ENCODE measurements at places on chromosomes 13 and 19.

GRCh38 chr19:51094696-51095279 is 12.1 kb upstream of the KLK14 start:
- DNase-seq = peak; percentile 57

GRCh38 chr13:110129076-110129475 is 177.9 kb downstream of the COL4A1 start:
- no peak for DNase-seq

DNA sequence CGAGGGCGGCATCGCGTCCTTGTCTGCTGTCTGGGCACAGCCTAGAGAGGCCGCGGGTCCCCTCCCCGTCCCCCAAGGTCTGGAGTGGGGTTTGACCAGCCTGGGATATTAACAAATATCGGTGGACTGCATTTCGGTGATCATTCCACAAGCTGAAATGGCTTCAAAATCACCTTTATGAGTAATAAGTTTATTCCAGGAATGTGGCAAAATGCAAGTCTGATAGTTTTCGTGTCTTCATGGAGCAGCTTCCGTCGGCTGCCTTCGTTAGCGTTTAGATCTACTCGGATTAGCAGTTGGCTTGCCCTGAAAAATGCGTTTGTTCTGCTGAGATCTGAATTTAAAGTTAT is 1.1 kb upstream of the GJA3 start:
- no peak for DNase-seq

- DNase-seq = no peak
These were observed 56.0 kb downstream of the ZAR1L start for GRCh38 chr13:32259116-32259515.

GRCh38 chr13:60645676-60646075 is 248.7 kb downstream of the TDRD3 start:
- no peak for DNase-seq

GRCh38 chr19:15248648-15249527 is 16.6 kb upstream of the EPHX3 start:
- peak; percentile 90 for DNase-seq

- no peak for DNase-seq
These were observed 16.5 kb upstream of the NANOS2 start for GRCh38 chr19:45931055-45931454.

DNA sequence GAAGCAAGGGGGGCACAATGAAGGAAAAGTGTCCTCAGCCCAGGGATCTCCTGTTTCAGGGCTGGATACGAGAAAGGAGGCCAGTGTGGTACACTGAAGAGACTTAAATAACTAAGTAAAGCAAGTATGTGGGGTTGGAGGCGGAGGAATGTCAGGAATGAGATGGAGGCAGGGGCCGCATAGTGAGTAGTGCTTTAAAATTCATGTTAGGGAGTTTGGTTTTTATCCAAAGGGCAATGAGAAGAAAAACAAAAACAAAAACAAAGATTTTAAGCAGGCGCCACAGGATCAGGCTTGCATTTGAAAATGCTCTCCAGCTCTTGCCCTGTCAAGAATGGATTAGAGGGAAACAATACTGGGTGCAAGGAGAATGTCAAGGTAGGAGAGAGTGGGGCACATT is 273.4 kb downstream of the DCLK1 start:
- no peak for DNase-seq

DNA sequence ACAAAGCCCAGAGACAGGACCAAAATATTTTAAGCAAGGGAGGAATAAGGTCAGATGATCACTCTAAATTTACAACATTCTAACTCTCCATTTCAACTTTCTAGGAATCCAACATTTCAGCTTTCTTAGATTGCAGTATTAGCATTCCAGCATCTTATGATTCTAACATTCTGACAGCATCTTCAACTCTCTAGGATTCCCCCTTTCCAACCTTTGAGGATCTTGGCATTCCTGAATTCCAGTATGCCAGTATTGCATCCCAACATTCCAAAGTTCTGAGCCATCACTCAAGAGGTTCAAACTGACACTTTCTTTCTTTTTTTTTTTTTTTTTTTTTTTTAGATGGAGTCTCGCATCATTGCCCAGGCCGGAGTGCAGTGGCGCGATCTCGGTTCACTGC is 13.8 kb downstream of the TGFB1 start:
- peak; percentile 77 for DNase-seq

GRCh38 chr19:56321254-56321988 is 6.8 kb upstream of the ZSCAN5A start:
- DNase-seq = no peak

DNA sequence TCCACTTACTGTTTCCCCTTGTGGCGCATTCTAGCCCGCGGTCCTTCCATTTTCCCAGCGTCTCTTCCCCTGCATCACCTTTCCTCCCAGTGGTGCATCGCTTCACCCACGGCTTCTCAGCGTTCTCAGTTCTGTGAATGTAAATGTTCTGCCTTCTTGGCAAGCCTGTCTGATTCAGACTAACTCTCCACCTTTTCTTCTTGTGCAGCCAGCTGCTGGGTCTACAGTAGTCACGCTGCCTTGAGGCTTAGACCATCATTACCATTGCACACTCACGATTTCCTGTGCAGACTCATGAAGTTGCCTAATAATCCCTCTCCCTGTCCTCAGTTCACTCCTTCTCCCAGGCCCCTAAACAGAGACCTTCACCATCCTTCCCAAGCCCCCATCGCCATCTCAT is 75.0 kb downstream of the DHRS12 start:
- peak; percentile 31 for DNase-seq

All from RWPE1 (cell line).